COR-L47 (cell line): ENCODE measurements at places on chromosomes 2 and 18.
A peak's percentile ranks its signal among the peaks of the same experiment; 100 is the strongest.

DNA sequence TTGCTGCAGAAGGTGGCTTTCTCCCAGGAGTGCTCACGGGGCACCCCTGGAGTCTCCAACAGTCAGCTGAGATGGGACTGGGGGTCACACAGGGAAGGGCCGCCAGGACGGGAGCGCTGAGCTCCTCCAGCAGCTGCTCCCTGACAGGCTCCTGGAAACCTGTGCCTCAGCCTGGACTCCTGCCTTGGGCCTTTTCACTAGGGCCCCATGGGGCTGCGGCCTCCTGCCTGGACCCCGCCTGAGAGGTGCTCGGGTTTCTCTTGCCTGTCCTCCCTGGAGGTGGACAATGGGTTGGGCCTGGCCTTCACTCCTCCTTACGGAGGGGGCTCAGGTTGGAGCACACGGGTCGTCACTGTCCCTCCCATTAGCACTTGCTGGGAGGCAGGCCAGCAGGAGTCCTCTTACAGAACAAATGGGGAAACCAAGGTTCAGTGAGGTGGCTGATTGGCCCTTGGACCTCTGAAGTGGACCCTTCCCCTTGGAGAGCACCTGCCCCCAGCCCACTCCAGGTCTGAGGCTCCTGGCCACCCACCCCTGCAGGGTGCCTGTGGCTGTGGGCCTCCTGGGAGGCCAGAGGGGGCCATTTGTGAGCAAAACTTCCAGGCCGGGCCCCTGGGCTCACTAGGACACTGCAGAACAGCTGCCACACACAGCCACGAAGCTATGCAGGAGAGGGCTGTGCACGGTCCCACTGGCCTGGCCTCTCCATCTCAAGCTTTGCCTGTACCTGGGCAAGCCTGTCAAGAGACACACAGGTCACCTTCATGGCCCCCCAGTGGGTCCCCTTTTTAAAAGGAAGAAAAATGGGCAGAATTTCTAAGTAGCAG, 57.1 kb upstream of the ODC1 start:
- no peak for DNase-seq

DNA sequence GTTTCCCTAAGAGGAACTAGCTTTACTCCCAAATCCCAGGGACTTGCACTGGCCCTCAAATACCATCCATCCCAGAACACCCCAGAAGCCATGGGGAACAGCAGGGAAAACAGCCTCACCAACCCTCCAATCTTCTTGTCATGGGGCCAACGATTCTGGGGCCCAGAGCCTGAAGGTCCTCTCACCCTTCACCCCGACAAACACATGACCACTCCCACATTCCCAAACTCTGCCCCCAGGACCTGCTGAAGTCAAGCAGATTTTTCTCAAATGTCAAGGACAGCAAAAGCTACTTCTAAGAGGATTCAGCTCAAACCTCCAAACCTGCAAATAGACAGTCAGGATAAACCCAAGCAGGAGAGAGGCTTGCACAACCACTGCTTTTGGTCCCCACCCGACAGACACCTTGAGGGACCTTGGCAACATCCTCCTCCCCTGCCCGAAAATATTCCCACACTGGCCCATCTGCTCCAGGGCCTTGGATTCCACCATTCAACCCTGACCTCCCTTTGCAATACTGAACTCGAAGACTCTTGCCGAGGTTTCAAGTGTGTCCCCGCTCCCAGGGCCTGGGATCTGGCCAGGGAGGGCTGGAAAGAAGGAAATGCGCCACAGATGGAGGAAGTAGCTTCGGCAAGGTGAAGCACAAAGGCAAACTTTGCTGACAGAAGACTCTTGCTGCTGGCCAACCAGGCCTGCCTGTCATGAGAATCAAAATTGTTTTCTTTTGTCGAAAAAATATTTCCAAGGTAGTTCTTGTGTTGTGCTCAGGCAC, 143.3 kb downstream of the ZFP36L2 start:
- no peak for DNase-seq

DNA sequence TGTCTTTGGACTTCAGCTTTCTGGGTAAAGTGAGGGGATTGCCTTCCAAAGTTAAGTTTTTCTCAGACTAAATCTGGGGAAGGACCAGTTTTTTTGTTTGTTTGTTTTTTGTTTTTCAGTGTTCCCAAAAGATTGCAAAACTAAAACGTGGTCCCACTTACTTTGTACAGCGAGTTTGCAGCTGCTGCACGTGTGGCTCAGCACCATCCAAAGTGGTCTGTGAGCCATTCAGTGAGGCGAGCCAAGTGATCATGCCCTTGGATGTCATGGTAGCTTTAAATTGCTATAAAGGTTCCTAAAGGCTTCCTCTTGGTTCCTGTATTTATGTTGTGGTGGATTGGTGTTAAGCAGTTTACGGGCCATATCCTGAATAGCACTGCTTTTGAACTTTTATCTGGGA, 23.0 kb downstream of the TET3 start:
- DNase-seq = no peak

- DNase-seq = no peak
These were observed 505.8 kb upstream of the NRP2 start for GRCh38 chr2:205176546-205176945.

- DNase-seq = no peak
These were observed 27.3 kb upstream of the NFU1 start for GRCh38 chr2:69464575-69464974.

DNA sequence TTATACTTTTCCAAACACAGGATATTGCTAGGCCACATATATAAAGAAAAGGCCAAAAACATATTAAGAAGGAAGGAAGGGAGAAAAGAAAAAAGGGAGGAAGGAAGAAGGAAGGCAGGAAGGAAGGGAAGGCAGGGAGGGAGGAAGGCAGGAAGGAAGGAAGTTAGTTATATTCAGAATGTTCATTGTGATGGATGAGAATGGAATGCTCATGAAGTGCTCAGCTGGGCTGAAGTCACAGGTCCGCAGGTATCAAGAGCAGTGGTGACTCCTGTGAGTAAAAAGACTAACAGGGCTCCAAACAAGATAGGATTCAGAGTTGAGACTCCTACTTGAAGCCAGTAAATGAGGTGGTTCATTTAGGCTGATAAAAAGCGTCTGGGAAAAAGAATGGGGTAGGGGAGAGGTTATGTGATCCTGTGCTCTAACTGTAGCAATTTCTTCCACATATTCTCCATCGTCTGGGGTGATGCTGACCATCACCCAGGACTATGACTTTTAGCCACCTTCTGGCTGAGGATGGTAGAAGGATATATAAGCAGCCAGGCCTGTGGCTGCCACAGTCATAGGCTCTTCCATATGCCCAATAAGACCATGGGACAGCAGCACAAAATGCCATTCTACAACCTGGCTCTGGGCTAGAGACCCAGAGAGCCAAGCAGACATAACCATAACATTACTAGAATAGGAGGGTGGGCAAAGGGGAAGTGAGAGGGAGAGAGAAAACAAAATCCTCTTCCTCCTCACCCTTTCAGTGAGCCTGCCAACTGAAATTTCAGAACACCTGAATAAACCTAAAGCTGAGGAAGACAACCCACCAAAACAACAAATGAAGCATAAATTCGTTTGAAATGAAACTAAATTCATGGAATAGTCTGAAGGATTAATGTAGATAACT, 173.2 kb downstream of the MYO3B start:
- no peak for DNase-seq

GRCh38 chr2:175251425-175252041, 70.0 kb upstream of the ATP5MC3 start:
- peak; percentile 65 for DNase-seq

- no peak for DNase-seq
These were observed 793.6 kb upstream of the ACVR2A start for GRCh38 chr2:147051248-147051647.

DNA sequence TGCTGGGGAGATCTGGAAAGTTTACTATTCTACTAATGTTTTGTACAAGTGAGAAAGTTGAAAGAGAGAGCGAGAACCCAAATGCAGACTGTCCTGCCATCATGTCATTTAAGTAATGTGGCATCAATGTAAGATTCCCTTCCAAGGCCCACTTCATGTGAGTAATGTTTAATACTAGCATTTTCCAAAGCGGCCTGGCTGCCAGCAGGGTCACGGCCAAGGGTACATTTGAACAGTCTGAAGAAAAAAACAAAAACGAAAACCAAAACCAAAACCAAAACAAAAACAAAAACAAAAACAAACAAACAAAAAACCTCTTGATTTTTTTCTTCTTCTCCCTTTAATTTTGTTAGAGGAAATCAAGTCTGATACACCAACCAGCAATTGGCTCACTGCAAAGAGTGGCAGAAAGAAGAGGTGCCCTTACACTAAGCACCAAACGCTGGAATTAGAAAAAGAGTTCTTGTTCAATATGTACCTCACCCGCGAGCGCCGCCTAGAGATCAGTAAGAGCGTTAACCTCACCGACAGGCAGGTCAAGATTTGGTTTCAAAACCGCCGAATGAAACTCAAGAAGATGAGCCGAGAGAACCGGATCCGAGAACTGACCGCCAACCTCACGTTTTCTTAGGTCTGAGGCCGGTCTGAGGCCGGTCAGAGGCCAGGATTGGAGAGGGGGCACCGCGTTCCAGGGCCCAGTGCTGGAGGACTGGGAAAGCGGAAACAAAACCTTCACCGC, 2.2 kb downstream of the HOXD10 start:
- DNase-seq = no peak

- DNase-seq = no peak
These were observed 46.0 kb downstream of the ODC1 start for GRCh38 chr2:10402062-10402585.

- no peak for DNase-seq
These were observed 40.5 kb downstream of the CNTNAP5 start for GRCh38 chr2:124065636-124066035.

GRCh38 chr2:68740400-68740914, 5.8 kb downstream of the ARHGAP25 start:
- no peak for DNase-seq

DNA sequence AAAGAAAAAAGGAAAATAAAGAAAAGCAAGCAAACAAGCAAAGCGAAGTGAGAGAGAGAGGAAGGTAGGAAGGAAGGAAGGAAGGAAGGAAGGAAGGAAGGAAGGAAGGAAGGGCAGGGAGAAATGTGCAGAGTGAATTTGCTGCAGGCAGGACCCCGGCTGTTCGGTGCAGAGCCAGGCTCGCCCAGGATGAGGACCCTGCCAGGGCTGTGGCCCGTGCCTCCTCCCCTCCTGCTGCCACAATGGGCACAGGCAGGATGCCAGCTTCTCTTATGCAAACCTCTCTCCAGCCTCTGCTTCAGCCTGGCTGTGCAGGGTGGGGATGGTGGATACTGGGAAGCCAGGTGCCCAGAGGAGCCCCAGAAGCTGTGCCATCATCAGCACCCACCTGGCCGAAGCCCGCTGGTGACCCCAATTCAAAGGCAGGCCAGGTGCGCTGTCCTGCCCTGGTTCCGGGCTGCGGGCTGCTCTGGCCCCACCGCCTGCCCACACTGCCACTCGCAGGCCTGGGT, 3.2 kb downstream of the GPR17 start:
- no peak for DNase-seq

DNA sequence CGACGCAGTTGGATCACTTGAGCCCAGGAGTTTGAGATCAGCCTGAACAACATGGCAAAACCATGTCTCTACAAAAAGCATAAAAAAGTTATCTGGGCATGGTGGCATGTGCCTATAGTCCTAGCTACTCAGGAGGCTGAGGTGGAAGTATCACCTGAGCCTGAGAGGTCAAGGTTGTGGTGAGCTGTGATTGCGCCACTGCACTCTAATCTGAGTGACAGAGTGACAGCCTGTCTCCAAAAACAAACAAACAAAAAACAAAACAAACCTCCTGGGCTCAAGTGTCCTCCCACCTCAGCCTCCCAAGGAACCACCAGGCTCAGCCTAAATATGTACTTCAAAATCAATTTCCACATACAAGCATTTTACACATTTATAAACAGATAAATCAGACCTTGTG, 83.8 kb downstream of the STRN start:
- no peak for DNase-seq

DNA sequence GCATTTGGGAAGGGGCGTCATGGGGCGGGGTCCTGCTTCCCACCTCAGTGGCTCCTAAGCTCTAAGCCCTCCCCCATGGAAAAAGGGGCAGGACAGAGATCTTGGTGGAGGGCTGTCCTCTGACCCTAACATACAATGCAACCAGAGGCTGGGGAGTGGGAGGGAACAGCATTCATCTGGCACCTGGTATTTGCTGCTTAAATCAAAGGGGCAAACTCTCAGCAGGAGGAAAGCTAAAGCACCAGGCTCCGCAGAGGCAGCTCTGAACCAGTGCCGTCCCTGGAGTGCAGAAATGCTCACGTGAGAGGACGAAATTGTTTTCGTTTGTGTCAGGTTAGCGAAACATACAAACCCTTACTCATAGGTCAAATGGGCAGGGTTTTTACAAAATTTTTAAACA, 92.7 kb upstream of the PXDN start:
- DNase-seq = peak; percentile 58

DNA sequence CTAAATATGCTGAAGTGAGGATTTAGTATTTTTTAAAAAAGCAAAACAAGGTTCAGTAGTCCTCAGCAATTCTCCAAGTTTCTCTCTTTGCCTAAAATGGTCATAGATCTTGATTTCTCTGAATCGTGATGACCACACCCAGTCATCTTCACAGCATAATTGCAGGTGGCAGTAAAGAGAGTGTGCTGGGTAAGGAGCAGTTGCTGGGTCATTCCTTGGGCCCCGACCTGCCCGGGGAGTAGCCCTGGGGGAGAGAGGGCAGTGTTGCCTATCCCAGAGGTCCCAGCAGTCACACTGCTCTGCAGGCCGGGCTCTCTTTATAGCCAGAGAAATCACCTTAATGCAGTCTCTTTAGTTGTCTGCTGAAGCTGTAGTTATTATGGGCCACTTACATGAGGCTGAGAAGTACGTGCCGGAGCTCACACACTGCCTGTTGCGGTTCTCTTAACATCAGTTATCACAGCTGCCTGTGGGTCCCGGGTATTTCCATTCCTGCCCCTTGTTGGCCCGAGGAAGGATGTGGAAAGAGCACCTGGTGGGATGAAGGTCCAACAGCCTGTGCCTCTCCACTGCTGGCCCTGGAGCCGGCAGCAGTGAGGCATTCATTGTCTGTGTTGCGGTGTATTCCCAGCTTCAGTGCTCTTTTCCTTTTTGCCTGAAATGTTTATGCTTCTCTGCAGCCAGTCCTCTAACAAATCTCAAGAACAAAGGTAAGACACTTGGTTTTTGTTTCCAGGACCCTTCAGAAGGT, 230.1 kb downstream of the ALPK2 start:
- DNase-seq = no peak

- no peak for DNase-seq
These were observed 5.0 kb downstream of the ST8SIA5 start for GRCh38 chr18:46751882-46752281.

DNA sequence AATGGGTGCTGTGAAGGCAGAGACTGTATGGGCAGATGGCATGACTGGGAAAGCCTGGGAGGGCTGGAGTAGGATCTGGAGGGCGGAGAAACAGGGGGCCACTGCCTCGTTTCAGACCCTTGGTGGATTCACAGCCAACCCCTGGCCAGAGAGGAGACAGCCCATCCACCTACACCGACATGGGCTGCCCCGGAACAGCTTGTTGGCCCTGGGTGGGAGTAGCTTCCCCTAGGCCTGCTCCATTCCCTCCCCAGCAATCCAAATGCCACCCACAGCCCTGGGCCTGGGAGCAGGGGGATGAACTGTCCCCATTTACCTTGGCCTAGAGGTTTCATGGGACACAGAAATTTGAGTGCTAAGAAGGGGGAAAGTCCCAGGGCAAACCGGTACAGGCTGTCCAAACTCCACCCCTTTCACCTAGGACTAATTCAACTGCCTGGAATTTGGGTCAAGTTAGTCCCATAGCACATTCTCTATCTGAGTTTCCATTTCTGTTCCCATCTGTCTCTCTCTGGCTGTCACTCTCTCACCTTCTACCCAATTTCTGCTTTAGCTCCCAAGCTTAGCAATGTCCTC, 37.0 kb downstream of the LBH start:
- no peak for DNase-seq
